Liver (tissue), 10 donors: ENCODE measurements at places on chromosomes 7 and 10. TPM values are rescaled to one million over a fixed set of nuclear protein-coding genes. Genes with fewer than 3 reads are reported as not detected.

DNA sequence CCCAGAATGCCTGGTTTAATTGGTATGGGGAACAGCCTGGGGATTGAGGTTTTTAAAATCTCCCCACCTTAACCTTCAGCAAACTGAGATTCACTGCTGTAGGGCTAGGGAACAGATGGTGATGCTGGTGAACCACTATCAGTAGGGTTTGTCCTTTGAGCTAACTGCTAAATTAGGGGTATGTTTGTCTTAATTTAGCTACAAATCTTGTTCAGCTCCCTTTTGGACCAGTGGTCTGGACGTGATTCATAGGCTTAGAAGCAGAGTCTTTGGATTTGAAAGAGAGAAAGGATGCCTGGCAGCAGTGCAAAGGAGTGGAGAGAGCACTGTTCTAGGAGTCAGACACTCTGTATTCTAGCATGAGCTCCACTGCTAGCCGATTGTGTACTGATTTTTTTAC lies 2.8 kb downstream of the HDAC9 start:
- H3K27me3 ChIP-seq, result no peaks in the 10 kb centered on the region
- H3K4me3 ChIP-seq, result no peak overlapping the region
- peaks cover 9% of the 10 kb centered on the region for H3K4me1 ChIP-seq

- H3K36me3 ChIP-seq, result peaks cover 2% of the 10 kb centered on the region
- no peaks in the 10 kb centered on the region for H3K27me3 ChIP-seq
- no peak for DNase-seq
- no peak overlapping the region for H3K27ac ChIP-seq
Measured at GRCh38 chr10:74079028-74079935, 71.3 kb downstream of the AP3M1 start.

DNA sequence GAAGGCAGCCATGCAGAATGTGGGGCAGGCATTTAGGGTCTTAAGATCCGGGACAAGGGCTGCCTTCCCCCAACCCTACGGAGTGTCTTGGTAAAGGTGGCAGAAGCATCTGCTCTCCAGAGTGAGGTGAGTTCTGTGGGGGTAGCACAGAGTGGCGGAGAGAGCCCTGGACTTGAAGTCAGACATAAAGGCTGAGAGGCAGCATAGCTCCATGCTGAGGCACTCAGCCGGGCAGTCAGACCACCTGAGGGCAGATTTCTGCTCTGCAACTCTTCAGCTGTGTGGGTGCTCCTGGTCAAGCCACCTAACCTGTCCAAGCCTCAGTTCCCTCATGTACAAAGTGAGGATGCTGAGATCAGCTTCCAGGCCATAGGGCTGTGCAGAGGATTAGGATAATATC lies 81.0 kb downstream of the CRTAC1 start:
- H3K4me1 ChIP-seq, result no peaks in the 10 kb centered on the region
- no peaks in the 10 kb centered on the region for H3K36me3 ChIP-seq
- no peaks in the 10 kb centered on the region for H3K27me3 ChIP-seq
- no peak overlapping the region for H3K4me3 ChIP-seq

DNA sequence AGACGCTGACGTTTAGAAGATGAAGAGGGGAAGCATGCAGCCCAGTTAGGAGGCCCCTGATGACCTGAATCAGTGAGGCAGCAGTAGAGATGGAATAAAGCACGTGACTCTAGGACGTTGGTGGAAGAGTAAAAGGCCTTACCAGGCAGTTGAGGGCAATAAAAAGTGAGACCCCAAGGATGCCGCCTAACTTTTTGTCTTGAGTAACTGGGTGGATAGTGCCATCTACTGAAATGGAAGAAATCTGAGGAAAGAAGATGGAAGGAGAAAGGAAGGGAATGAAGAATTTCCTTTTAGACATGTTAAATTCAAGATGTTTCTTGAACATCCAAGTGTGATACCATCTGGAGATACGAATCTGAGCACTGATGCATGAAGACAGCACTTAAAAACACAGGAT lies 220.0 kb upstream of the LRRN3 start:
- no peak for DNase-seq
- H3K27ac ChIP-seq, result no peak overlapping the region
- H3K4me3 ChIP-seq, result no peak overlapping the region
- no peaks in the 10 kb centered on the region for H3K36me3 ChIP-seq

GRCh38 chr10:5343979-5344378 lies 20.8 kb upstream of the UCN3 start:
- H3K4me3 ChIP-seq, result no peak overlapping the region
- no peaks in the 10 kb centered on the region for H3K27me3 ChIP-seq
- no peaks in the 10 kb centered on the region for H3K36me3 ChIP-seq
- no peak overlapping the region for H3K27ac ChIP-seq
- H3K4me1 ChIP-seq, result no peaks in the 10 kb centered on the region

DNA sequence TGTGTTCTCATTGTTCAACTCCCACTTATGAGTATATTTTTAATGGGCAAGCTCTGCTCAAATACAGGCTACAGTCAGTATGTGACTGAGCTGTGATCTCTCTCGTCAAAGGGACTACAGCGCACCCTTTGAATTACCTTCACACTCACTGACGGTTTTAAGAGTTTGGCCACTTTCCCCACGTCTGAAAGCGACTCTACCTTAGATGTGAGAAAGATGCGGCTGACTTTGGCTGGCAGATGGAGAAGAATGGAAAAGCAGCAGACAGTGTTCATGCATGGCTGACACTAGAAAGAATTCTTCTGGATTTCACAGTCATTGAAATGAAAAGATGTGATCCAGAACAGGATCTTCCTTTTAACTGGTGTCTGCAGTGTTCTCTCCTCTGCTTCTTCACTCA lies 2.0 kb upstream of the ATRNL1 start:
- peaks cover 7% of the 10 kb centered on the region for H3K27me3 ChIP-seq
- H3K27ac ChIP-seq, result no peak overlapping the region
- H3K4me3 ChIP-seq, result no peak overlapping the region
- H3K36me3 ChIP-seq, result no peaks in the 10 kb centered on the region
- no peak for DNase-seq

GRCh38 chr7:92266415-92267241 lies 20.9 kb downstream of the ANKIB1 start:
- H3K4me1 ChIP-seq, result no peaks in the 10 kb centered on the region
- H3K27ac ChIP-seq, result no peak overlapping the region
- H3K4me3 ChIP-seq, result no peak overlapping the region
- H3K27me3 ChIP-seq, result no peaks in the 10 kb centered on the region

DNA sequence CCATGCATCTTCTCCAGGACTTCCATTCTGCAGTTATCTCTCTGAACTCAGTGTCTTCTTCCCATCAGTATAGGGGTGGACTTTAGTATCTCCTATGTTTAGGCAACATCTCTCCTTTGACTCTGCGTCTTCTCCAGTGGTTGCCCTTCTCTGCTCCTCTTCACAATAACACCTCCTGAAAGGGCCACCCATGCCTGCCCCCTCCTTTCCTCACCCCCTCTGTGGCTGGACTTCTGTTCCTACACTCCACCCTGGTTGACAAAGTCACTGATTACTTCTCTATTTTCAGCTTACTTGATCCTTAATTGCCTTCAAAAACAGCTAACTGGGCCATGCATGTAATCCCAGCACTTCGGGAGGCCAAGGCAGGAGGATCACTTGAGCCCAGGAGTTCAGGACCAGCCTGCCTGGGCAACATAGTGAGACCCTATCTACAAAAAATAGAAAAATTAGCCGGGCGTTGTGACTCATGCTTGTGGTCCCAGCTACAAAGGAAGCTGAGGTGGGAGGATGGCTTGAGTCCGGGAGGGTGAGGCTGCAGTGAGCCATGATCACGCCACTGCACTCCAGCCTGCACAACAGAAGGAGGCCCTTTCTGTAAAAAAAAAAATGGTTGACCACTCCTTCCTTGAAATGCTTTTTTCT lies 13.7 kb downstream of the SRGN start:
- H3K4me1 ChIP-seq, result no peaks in the 10 kb centered on the region
- peaks cover 3% of the 10 kb centered on the region for H3K36me3 ChIP-seq
- H3K27me3 ChIP-seq, result no peaks in the 10 kb centered on the region
- H3K27ac ChIP-seq, result no peak overlapping the region
- DNase-seq, result no peak
- H3K4me3 ChIP-seq, result no peak overlapping the region

GRCh38 chr10:106504536-106504935 lies 660.0 kb downstream of the SORCS1 start:
- H3K27me3 ChIP-seq, result no peaks in the 10 kb centered on the region
- H3K27ac ChIP-seq, result no peak overlapping the region
- H3K36me3 ChIP-seq, result no peaks in the 10 kb centered on the region

- H3K4me3 ChIP-seq, result no peak overlapping the region
- H3K36me3 ChIP-seq, result no peaks in the 10 kb centered on the region
- no peak for DNase-seq
- no peak overlapping the region for H3K27ac ChIP-seq
- H3K4me1 ChIP-seq, result no peaks in the 10 kb centered on the region
- H3K27me3 ChIP-seq, result peaks cover 2% of the 10 kb centered on the region
Measured at GRCh38 chr10:132859084-132859855, 73.3 kb upstream of the NKX6-2 start.

GRCh38 chr10:12333380-12334185 lies 15.8 kb upstream of the CAMK1D start:
- H3K4me1 ChIP-seq, result peaks cover 2% of the 10 kb centered on the region
- no peak overlapping the region for H3K4me3 ChIP-seq
- peak overlapping the region; percentile 75 for H3K27ac ChIP-seq
- no peaks in the 10 kb centered on the region for H3K36me3 ChIP-seq

DNA sequence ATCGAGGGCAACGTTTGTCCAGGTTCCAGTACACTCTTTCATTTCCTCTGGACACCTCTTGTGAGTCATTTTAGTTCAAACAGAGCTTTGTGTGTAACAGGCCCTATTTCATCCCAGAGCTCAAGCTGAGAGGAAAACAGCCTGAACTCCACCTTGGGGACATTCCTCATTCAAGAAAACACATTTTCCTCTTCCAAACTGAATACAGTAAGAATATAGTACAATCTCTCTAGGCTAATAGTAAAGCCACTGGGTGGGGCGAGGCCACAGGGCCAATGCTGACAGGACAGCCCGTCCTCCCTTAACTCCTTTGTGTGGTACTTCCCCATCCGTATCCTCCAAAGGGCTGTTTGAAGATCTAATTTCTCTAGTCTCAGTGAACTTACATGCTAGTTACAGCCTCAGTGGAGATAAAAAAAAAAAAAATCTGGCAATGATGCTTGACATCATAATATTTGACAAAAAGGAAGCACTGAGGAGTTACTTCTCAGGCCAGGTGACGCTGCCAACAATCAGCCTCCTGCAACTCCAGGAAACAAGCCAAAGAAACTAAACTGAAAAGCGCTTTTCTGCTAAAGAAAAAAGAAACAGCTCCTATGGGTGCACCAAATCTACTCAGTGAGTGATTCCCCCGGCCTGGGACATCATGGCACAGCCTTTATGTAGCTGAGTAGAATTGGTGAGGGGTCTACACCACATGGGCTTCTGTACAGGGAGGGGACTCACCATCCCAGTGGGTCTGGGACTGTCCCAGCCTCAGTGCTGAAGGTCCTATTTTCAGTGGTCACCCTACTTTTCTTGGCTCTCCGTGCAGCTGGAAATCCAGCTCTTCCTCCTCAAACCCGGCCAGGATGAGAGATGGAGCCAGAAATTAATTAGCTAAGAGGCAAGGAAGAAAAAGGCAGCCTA lies 238.2 kb upstream of the NEBL start:
- DNase-seq, result no peak
- H3K27ac ChIP-seq, result no peak overlapping the region
- no peaks in the 10 kb centered on the region for H3K4me1 ChIP-seq
- H3K36me3 ChIP-seq, result no peaks in the 10 kb centered on the region
- H3K27me3 ChIP-seq, result no peaks in the 10 kb centered on the region

- peak; percentile 45 for DNase-seq
- H3K4me1 ChIP-seq, result peaks cover 8% of the 10 kb centered on the region
Measured at GRCh38 chr10:11757454-11757820, 15.3 kb downstream of the ECHDC3 start.

- H3K4me1 ChIP-seq, result peaks cover 15% of the 10 kb centered on the region
- peak overlapping the region; percentile 9 for H3K27ac ChIP-seq
- no peaks in the 10 kb centered on the region for H3K27me3 ChIP-seq
- DNase-seq, result no peak
Measured at GRCh38 chr10:87868277-87868676, 4.9 kb downstream of the PTEN start.

- H3K27me3 ChIP-seq, result no peaks in the 10 kb centered on the region
- peak; percentile 19 for DNase-seq
- no peak overlapping the region for H3K27ac ChIP-seq
- no peaks in the 10 kb centered on the region for H3K4me1 ChIP-seq
- no peaks in the 10 kb centered on the region for H3K36me3 ChIP-seq
Measured at GRCh38 chr10:118840776-118841468, 86.2 kb upstream of the CACUL1 start.

GRCh38 chr10:68330852-68331454 lies 911 bp upstream of the HNRNPH3 start:
- H3K36me3 ChIP-seq, result peaks cover 2% of the 10 kb centered on the region
- peak; percentile 40 for DNase-seq
- peaks cover 4% of the 10 kb centered on the region for H3K4me1 ChIP-seq
- peak overlapping the region; percentile 94 for H3K4me3 ChIP-seq

GRCh38 chr10:86168256-86168655 lies 198.3 kb downstream of the GRID1 start:
- H3K27me3 ChIP-seq, result no peaks in the 10 kb centered on the region
- no peaks in the 10 kb centered on the region for H3K36me3 ChIP-seq
- no peak for DNase-seq
- no peak overlapping the region for H3K27ac ChIP-seq

DNA sequence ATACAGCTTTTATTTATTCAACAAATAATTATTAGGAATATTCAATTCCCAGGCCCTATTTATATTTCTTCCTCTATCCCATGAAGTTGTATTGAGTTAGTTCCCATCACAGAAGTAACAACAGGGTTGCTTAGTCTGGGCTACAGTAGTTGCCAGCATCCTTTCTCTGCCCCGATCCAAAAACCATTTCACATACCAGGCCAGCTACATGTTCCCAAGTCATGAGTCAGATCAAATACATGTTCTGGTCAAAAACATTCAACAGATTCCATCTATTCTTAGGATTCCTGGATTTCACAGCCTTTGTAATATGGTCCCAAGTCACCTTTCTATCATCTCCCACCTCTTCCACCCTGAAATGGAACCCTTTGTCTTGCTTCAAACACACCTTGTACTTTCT lies 91.6 kb downstream of the RAB11FIP2 start:
- no peaks in the 10 kb centered on the region for H3K27me3 ChIP-seq
- no peak for DNase-seq
- no peak overlapping the region for H3K4me3 ChIP-seq

Gene ANKRD2
- not detected for total RNA-seq

Gene KLF14
- total RNA-seq, result 0.05 TPM

Gene ZNF804B
- not detected for total RNA-seq

Gene TMEM140
- 34.3 TPM for total RNA-seq

Gene PNLIP
- 0.14 TPM for total RNA-seq

Gene SFTPA2
- 0.17 TPM for total RNA-seq

Gene CROT
- 45.1 TPM for total RNA-seq
